ENCODE measurements at places on chromosomes 1 and 21.

GRCh38 chr1:178037510-178038253 lies 56.2 kb upstream of the RASAL2 start:
- peak; percentile 86 for DNase-seq

GRCh38 chr21:38806153-38806941 lies 618 bp downstream of the ETS2 start:
- DNase-seq: no peak

DNA sequence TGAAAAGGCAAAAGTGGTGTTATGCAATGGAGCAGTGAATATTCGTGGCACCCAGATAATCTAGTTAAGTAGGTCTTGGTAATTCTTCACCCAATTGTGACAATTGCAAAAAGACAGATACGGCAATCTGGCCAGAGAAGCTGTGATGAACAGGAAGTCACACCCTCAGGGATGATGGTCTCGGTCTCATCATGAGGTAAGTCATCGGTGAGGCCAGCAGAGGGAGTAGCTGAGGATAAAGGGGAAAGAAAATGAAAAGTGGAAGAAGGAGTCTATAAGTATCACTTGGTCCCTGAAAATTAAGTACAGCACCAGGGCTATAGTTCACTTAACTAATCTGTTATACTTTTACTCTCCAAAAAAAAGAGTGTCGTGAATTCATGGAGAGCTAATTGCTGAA lies 258.8 kb upstream of the NCAM2 start:
- DNase-seq: no peak

DNA sequence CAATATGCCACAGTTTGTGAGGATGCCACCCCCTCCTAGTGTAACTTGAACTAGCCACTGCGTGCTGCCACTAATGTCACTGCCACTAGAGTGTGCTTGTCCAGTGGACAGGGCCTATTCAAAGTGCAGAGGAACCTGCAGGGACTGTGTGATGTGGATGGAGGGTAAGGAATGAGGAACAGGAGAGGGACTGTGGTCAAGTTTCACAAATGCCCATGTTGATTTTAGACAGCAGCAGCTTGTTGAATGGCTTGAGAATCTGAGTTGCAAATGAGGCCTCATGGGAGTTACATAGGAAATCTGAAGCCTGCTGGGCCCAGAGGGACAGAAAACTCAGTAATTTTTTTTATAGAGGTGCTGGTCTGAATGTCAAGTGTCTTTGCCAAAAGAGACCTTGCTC lies 112.3 kb downstream of the HHAT start:
- DNase-seq: no peak

GRCh38 chr21:44789880-44790279 lies 11.7 kb downstream of the UBE2G2 start:
- DNase-seq: no peak

DNA sequence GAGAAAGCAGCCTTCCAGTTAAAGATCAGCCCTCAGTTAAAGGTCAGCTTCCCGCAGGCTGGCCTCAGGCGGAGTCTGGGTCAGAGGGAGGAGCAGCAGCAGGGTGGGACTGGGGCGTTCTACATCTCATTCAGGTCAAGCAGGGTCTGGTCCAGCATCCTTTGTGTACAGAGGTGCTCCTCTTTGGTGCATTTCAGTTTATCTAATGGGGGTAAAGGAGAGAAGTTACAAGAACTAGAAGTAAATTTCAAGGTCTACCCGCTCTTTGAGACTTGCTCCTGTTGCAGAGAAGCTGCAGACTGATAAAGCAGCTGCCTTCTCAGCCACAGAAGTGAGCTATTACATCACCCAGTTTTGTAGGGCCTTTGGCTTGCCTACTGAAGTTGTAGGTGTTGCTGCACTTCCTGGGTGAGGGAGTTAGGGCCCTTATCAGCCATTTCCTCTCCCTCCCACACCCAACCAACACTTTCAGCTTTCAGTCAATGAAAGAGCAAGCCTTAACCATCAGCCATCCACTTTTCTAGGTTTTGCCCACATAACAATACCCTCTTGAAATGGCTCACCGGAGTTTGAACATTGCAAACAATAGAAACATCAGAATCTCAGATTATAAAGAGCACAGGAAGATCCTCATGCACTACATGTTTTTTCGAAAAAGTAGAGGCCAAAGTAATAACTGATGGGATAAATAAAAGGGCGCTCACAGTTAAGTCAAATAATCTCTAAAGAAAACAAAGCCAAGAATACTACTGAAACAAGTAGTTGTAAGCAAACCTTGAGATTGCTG lies 2.8 kb upstream of the NUP210L start:
- peak; percentile 40 for DNase-seq

- DNase-seq: no peak
These were observed 36.1 kb downstream of the BRINP2 start for GRCh38 chr1:177206831-177207355.

DNA sequence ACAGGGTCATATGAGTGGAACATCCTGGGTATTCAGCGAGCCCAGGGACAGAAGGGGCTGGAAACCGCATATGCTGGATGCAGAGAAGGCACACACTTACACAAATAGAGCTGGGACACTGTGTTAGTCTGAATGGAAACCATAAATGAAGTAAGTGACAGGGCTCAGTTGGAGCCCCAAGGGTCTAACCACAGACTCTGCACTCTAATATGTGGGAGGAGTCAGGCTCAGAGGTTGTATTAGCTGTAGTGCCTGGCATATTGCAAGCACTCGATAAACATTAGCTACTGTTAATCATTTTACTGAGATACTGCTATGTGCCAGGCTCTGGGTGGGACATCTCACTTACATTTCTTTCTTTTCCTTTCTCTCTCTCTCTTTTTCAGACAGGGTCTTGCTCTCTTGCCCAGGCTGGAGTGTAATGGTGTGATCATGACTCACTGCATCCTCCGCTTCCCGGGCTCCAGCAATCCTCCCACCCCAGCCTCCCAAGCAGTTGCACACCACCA lies 6.5 kb upstream of the OLIG1 start:
- DNase-seq: no peak

DNA sequence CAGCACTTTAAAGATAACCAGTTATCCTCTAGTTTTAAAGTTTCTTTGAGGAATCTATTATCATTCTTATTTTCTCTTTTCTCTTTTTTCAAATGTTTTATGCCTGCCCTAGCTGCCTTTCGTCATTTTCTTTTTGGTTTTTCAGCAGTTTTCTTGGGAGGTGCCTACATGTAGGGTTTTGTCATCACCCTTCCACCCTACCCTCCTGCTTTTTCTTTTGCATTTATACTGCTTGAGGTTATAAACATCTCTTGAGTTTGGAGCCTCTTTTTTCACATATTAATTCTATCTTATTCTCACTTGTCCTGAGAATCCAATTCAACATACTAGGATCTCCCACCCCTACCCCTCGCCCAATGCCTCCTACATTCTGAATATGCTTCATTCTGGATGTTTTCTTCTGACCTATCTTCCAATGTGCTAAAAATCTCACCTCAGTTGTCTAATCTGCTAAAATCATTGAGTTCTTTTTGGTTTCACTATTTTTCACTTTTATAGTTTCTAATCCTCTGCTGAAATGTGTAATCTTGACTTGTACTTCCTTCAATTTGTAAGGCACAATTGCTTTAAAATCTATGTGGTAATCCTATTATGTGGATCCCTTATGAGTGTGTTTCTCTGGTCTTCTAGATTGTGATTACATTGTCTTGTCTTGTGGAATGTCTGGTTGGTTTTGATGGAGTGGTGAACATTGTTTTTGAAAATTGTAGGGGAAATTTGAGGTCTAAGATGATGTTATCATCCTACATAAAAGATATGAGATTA lies 38.7 kb downstream of the MIA3 start:
- DNase-seq: no peak

GRCh38 chr1:67713057-67713846 lies 28.3 kb downstream of the GADD45A start:
- no peak for DNase-seq

GRCh38 chr1:114454539-114454938 lies 56.5 kb downstream of the TRIM33 start:
- DNase-seq: no peak

DNA sequence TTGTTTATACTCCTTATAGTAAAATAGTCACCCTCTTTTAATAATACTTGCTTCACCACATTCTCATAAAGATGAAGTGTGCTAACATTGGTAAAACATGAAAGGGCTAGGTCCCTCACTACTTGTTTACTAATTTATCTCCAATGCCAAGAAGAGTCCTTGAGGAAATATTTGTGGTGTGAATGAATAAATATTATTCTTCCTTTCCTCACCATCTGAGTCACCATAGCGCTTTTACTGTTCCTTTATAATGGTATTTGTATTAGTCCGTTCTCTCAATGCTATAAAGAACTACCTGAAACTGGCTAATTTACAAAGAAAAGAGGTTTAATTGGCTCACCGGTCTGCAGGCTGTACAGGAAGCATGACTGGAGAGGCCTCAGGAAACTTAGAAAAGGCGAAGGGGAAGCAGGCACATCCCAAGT lies 222.8 kb upstream of the ZRANB2 start:
- no peak for DNase-seq

GRCh38 chr1:167938080-167938636 lies 1.3 kb upstream of the MPC2 start:
- DNase-seq: no peak

Measured in adrenal gland (tissue), 19 donors.